ENCODE measurements at places on chromosomes 6 and 20.

- no peak for DNase-seq
Measured at GRCh38 chr6:169961772-169962561, 210.5 kb downstream of the ERMARD start.

DNA sequence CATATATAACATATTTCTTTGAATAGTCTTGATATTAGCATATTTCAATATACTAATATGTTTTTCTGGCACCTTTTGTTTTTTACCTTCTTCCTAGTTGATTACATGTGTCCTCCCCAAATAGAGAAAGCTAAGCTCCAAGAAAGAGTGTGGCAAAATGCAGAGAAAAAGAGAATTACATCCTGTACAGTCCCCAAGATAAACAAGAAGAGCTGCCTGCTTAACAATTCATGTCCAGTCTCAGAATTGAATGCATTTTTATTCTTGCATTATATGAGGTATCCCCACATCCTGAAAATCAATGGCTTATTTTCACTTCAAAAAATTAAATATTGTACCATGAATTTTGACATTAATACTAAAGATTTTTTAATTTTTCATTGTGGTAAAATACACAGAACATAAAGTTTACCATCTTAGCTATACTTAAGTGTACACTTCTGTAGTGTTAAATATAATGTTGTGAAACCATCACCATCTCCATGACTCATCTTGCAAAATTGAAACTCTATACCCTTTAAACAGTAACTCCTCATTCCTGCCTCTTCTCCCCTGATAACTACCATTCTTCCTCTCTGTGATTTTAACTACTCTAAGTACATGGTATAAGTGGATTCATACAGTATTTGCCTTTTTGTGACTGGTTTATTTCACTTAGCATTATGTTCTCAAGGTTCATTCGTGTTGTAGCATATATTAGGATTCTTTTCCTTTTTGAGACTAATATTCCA is 490.3 kb downstream of the COL12A1 start:
- DNase-seq: no peak

- DNase-seq: no peak
Measured at GRCh38 chr6:41457303-41457670, 88.9 kb upstream of the FOXP4 start.

- no peak for DNase-seq
Measured at GRCh38 chr6:135568379-135568778, 70.8 kb upstream of the AHI1 start.

- DNase-seq: no peak
Measured at GRCh38 chr20:32634041-32634805, 39.5 kb downstream of the C20orf203 start.

- no peak for DNase-seq
Measured at GRCh38 chr6:28263922-28264321, 3.0 kb upstream of the ZSCAN26 start.

DNA sequence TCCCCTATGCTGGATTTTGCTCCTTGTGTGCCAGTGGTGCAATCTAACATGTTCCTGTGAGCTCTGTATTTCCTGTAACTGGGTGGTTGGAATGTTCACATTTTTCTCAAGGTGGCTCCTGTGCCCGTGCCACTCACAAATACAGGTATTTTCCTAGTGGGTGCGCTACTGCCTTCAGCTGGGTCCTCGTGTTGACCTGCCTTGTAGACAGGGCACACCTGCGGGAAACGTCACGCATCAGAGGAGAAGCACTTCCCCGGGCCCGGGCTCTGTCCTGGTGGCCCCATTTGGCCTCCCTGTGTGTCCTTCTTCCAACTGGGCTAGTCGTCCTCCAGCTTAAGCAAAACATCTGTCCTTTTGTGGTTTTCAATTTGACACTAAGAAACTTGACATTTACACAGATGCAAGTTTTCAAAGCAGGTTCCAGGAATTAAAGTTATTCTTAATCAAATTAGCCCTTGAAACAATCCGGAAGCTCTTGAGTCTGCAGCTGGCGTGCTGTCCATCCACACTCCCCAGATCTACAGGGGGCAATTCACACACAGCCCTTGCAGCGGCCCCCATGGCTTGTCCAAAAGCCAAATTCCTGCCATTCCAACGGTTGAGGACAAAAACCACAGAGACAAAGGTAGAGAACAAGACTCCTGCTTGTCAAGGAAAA is 275.1 kb downstream of the CDC5L start:
- no peak for DNase-seq

DNA sequence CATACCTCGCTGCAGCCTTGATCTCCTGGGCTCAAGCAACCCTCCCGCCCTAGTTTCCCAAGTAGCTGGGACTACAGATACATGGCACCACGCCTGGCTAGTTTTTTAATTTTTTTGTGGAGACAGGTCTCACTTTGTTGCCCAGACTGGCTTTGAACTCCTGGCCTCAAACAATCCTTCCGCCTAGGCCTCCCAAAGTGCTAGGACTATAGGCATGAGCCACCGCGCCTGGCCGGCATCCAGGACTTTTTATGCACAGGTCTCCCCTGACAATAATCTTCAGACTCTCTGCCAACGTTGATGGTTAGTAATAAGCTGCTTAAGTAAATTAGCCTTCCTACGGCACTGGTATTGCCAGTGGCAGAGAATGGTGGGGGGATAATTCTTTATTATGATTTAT is 110.5 kb upstream of the MTHFD1L start:
- no peak for DNase-seq

DNA sequence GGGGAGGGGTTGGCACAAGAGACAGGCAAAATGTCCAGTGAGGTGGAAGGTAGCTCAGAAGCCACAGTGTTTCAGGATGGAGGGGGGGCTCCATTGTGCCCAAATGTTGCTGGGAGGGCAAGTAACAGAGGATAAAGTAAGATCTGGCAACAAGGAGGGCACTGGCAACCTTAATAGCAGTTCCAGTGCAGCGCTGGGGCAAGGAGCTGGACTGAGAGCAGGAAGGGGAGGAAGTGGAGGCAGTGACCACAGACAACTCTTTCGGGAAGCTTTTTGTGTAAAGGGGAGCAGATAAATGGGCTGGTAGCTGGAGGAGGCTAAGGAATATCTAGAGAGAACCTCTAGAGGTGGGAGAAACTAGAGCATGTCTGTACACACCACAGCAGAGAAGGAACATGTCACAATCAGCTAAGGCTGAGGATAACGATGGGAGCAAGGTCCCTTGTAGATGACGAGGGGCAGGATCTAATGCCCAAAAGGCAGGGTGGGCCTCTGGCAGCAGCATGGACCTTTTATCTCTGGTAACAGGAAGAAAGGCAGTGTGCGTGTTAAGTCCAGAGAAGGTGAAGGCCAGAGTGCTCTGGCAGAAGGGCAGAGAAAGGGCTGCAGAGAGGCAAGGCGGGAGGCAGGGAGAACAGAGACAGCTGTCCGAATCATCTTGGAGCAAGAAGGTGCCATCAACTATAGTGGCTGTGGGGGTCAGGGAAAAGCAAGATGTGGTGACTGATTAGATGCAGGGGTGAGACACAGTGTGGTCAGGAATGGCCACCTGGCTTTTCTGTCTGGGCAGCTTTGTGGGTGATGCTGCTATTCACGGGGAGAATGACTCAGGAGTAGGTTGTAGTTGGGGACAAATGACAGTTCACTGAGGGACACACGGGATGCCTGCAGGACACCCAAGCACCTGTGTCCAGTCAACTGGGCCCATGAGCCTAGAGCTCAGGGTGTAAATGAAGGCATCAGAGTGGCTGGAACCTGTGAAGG is 17.4 kb downstream of the TMEM242 start:
- DNase-seq: no peak

- no peak for DNase-seq
Measured at GRCh38 chr20:59405226-59406200, 105.1 kb downstream of the EDN3 start.

DNA sequence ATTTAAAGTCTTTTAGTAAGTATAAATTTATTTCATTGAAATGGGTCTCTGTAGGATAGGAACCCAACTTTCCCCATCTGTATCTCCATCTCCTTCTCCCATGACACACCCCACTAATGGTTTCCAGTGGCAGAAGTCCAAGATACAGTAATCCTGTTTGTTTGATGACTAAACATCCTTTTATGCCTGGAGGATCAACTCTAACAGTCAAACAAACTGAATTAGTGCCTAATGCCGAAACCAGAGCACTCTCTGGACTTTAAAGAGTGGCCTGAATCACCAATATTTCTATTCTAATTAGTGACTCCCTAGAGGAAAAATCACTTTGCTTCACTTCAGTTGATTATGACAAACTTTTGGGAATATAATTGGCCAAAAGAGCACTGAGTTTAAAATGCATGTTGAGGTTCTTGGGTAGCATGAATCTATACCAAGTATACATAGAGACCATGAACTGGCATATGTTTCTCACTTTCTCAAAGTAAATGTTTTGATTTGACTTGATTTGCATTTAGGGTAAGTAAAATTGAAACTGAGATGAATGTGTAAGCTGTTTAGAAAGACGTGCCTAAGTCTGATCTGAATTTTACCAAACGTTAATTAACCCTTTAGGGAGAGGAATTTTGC is 776.4 kb upstream of the NRSN1 start:
- DNase-seq: peak; percentile 12

DNA sequence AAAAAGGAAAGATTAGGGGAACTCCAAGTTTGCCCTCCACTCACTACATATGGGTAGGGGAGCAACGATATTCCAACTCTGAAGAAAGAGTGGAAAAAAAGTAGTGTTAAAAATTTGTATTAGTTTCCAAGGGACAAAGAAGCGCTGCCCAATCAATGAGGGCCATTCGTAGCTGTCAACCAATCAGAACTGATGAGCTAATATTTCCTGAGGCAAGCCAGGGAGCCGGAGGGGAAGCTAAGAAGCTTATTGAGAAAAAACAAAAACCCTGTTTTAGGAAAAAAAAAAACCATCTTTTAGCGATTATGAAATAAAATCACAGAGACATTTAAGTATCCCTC is 59.5 kb downstream of the TRIM38 start:
- DNase-seq: peak; percentile 71

- no peak for DNase-seq
Measured at GRCh38 chr6:147651249-147652063, 143.0 kb downstream of the SAMD5 start.

- DNase-seq: no peak
Measured at GRCh38 chr6:46626976-46627375, 25.6 kb downstream of the CYP39A1 start.

DNA sequence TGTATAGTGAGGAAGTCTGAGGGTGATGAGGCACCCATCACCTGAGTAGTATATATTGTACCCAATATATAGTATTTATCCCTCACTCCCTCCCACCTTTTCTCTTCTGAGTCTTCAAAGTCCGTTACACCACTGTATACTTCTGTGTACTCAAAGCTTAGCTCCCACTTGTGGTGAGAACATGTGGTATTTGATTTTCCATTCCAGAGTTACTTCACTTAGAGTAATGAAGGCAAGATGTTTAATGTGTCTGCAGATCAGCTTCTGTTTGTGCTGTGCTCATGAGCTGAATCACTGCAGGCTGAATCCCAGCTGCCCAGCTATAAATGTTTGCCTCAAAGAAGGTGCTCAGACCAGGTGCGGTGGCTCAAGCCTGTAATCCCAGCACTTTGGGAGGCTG is 139.3 kb upstream of the FOXA2 start:
- no peak for DNase-seq

DNA sequence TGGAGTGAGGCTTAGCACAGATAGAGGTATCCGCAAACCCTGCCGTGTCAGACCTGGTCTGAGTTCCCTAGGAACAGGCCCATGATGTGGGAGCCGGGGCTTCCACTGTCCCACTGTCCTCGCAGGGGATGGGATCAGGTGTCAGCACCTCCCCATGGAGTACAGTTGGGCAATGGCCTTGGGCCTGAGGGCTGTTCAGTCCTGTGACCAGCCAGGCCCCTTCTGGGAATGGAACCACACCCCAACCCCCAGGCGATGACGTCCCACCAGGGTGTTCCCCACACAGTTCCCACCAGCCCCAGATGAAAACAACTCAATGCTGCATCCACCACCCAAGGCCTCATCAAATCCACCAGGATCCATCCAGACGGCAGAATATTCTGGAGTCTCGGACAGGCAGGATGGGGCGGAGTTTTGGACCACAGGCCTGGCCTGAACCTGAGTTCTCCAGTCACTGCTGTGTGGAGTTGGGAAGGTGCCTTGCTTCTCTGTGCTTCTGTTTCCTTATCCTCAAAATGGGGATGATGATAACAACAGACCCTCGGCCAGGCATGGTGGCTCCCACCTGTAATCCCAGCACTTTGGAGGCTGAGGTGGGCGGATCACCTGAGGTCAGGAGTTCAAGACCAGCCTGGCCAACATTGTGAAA is 62.2 kb downstream of the UBE2V1 start:
- no peak for DNase-seq

DNA sequence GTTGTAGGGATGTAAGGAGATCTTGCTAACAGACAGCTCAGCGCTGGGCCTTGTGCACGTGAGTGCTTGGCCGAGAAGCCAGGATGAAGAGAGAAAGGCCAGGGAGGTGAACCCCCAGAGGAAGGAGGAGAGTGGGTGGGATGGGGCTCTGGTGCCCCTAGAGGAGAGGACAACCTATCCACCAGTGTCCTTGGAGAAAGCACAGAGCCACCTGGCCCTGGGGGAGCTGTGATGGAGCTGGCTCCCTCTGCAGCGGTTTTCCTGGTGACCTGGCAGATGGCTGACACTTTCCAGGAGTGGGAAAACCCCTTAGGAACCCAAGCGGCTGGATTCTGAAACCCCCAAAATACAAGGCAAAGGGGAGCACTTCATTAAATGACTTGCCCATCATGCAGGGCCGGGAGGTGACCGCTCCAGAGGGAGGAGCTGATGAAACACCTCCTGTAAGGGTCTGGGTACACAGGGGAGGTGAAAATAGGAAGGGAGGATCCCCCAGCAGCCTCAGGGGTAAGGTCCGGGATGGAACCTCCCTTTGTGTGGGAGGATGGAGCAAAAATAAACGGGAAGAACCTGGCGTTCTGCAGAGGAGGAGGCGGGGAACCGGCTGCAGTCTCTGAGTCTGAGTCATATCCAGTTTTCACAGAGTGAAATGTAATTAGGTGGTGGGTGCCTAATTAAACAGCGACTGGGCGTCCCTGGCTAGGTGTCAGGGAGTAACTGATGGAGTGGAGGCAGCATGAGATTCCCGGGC is 80.4 kb downstream of the SULF2 start:
- DNase-seq: no peak

DNA sequence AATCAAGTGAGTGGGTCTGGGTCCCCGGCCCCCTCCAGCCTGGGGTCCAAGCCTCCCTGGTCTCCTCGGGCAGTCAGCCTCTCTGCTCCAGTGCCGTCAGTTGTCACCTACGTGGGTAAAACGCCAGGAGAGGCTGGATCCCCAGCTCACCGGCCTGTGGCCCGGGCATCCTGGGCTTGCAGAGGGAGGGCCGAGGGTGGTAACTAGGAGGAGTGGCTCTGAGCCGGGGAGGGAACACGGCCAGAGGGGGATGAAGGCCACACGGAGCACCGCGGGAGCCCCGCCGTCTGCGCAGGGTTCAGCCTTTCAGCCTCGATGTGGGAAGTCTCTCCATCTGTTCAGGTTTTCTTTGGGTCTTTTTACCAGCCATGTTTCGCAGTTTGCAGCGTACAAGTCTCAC is 29.5 kb upstream of the BHLHE23 start:
- no peak for DNase-seq

GRCh38 chr6:167577891-167578361 is 248.8 kb upstream of the AFDN start:
- no peak for DNase-seq

DNA sequence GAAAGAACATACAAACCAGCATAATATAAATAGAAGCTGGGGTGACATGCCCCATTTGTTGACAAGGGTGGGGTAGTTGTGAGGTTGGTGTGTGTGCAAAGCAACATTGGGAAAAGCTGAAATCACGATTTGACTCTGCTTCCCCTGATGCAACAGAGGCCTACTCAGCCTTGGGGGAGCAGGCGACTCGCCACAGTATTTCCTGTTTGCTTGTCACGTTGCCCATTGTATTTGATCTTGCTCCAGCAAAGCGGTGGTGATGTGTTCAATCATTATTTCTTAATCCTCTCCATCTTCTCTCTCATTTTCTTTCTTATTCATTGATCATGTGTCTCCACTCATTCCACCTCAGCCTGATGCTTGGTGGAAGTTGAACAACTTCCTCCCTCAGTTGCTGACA is 165.8 kb upstream of the CITED2 start:
- no peak for DNase-seq

Data from HCT116 (cell line).